ENCODE measurements at places on chromosomes 4 and X. TPM values are rescaled to one million over a fixed set of nuclear protein-coding genes. Genes with fewer than 3 reads are reported as not detected.

DNA sequence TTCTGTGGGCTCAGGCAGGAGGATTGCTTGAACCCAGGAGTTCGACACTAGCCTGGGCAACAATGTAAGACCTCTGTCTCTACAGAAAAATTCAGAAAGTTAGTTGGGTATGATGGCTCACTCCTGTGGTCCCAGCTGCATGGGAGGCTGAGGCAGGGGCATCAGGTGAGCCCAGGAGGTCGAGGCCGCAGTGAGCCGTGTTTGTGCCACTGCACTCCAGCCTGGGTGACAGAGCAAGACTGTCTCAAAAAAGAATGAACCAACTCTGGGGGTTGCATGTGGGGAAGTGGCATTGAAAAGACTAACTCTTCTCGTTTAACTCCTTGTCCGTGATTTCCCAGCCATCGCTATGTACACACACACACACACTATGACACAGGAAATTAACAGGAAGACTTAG, 26.9 kb downstream of the ENOPH1 start:
- no peak for DNase-seq

GRCh38 chrX:1011691-1012283, 200.7 kb downstream of the CRLF2 start:
- no peak for DNase-seq

HEPH gene
- 19.6 TPM for total RNA-seq

RIPPLY1 gene
- total RNA-seq = not detected

VSIG4 gene
- total RNA-seq = 25.3 TPM

ADAMTS3 gene
- total RNA-seq = 3.6 TPM

GPR119 gene
- not detected for total RNA-seq

TLL1 gene
- 10.5 TPM for total RNA-seq

Measured in lower leg skin (tissue), 4 donors.